Colonic mucosa (tissue), 4 donors: ENCODE measurements at places on chromosomes 16 and 17. TPM values are rescaled to one million over a fixed set of nuclear protein-coding genes. Genes with fewer than 3 reads are reported as not detected.

GRCh38 chr16:86585821-86586611 lies 7.7 kb downstream of the FOXL1 start:
- DNase-seq, result no peak

- no peak for DNase-seq
Measured at GRCh38 chr17:48011405-48012150, 26.0 kb downstream of the COPZ2 start.

The USP43 gene
- total RNA-seq, result 14.2 TPM

DNA sequence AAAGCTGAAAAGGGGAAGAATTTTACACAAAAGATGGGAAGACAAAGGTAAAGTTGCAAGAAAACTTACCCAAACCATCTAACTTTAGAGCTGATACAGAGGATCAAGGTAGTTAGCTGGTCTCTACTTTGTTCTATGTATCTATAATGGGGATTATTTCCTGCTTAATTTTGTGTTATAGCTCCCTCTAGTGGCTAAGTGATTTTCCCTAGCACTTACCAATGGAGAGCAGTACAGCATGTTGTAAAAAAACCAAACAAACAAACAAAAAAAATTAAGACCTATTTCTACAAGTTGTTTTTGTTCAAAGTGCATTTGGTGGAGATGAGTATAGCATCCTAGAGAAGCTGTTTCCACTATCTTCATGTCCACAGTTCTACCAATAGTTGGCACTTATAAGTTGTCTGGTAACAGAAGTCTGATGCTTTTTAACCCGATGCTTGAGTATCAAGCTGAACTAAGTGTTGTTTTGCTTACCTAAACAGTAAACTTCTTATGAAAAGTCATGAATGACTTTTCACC lies 7.5 kb downstream of the SRSF1 start:
- no peak for DNase-seq

- DNase-seq, result peak; percentile 29
Measured at GRCh38 chr17:79842656-79843473, 3.6 kb upstream of the CBX4 start.

DNA sequence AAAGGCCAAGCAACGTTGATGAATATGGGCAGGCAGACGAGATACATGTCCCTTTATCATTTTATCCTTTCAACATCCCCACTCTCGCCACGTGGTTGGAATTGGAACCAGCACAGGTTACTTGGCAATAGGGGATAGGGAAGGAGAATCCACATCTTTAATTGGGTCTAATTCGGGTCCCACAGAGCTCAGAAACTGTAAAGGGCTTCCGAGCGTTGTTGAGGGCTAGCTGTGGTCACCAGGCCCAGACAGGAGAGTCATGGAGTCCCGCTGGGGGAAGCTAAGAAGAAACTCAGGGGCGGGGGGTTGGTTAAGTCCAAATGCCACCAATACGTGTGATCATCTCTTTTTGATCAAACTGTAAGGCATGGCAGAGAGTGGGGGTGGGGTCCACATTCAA lies 271.3 kb upstream of the ZFHX3 start:
- DNase-seq, result no peak

GRCh38 chr17:22703786-22704441 lies 1011.6 kb downstream of the KCNJ18 start:
- DNase-seq, result no peak

DNA sequence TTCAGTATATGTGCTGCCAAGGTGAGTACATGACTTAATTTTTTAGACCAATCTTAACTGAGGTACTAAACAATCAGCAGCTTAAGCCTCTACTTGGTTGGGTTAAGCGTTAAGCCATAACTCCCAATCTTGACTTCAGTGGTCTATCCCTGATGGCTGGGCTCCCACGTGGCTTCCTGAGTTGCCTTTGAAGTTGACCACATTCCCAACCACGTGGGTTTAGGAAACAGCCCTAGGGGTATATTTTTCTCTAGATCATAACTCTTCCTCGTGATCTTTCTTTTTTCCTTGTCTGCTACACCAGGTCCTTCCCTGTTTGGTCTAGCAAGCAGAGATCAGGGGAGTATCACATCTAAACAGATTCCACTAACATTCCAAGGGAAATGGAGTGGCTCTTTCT lies 20.1 kb upstream of the PIRT start:
- DNase-seq, result no peak

DNA sequence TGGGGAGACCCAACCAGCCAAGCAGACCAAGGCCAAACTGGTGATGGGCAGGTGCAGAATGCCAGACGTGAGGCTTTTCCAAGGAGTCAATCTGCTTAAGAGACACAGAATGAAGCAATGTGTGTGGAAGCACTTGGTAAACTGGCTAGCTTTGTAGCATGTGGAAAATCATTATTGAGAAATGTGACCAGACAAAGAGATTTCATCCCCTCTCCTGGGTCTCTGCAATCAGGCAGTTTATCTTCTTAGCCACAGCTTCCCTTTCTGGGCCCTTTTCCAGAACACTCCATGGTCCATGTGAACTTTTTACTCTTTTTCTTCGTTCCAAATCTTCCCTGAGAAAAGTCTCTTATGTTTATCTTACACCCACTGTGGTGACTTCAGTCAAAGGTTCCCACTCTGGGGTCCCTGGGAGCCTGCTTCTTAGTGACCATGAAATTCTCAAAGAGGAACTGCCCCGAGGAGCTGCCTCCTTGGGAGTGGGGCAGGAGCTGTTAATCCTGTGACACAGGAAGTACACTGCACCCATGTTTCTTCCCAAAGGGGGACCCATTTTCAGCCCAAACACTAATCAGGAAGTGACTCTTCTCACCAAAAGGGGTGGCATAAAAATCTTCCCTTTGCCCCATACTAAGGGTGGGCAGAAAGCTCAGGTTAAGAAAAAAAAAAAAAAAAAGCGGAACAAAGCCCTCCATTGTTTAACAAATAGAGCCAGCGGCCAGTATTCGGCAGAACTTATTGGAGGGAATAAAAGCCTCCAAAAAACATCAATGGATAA lies 346.2 kb upstream of the ASIC2 start:
- DNase-seq, result no peak

DNA sequence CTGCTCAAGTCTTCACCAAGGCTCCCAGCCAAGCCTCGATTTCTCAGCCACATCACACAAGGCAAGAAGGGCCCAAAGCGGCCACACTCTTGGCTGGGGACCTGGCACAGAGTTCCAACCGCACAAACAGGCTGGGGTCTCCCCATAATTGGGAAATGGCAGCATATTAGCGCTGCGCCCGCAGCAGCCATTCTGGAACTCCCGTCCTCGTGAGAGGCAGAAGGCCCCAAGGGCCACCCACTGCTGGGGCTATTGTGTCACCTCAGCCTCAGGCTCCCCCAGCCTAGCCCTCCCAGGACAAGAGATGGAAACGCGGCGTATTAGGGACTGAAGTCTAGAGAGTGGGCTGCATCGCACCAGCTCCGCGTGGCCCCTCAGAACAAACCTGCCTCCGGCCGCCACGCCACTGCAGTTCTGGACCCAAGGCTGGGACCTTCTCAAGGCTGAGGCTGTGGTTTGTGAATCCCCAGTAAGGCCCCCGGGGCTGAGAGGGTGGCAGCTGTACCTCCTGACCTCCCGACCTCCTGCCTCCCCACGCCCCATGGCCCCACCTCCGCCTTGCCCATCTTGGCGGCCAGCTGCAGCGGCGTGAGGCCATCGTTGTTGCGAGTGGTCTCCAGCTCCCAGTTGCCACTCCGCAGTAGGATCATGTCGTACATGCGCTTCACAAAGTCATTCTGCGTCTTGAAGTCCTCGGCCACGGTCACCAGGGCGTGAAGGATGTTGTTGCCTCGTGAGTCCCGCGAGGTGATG lies 25.3 kb downstream of the TRPV3 start:
- DNase-seq, result no peak

The GP2 gene
- total RNA-seq, result 31.1 TPM

DNA sequence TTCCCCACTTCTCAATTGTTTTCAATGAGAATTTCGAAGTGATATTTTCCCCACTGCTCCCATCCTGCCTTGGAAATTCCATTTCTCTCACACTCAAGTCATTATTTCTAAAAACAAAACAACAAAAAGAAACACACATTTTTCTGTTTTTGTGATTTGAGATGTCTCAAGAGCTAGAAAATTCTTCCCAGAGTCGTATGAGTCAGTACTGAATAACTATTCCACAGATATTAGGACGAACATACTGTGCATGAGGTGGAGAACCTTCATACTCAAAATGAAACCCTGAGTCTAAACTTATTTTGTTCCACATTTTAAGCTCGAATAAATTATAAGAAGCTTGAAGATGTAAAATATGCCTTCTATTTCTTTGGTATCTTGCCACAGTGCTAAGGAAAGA lies 204.6 kb downstream of the SLC39A11 start:
- DNase-seq, result no peak

DNA sequence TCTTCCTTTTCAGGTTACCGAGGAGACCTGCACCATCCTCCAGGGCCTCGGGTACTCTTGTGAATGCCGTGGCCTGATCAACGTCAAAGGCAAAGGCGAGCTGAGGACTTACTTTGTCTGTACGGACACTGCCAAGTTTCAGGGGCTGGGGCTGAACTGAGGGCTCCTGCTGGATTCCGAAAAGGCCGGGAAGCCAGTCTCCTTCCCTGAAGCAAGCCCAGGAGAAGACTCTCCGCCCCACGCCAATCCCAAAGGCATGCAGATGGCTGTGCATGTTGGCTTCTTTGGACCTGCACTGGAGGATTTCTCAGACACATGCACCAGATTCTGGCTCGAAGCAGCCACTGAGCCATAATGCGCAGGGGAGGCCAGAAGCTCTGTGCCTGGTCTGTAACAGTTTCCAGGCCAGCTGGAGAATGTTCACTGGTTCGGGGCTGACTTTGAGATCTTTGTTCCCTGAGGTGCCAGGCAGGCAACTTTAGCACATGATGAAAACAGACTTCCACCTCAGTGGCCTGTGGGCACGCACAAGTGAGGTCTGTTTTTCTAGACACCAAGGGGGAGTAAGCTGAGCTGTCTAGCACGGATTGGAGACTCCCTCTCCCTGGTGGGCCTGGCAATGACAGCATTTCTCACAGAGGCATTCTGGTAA lies 49.1 kb downstream of the ADCY7 start:
- DNase-seq, result no peak

DNA sequence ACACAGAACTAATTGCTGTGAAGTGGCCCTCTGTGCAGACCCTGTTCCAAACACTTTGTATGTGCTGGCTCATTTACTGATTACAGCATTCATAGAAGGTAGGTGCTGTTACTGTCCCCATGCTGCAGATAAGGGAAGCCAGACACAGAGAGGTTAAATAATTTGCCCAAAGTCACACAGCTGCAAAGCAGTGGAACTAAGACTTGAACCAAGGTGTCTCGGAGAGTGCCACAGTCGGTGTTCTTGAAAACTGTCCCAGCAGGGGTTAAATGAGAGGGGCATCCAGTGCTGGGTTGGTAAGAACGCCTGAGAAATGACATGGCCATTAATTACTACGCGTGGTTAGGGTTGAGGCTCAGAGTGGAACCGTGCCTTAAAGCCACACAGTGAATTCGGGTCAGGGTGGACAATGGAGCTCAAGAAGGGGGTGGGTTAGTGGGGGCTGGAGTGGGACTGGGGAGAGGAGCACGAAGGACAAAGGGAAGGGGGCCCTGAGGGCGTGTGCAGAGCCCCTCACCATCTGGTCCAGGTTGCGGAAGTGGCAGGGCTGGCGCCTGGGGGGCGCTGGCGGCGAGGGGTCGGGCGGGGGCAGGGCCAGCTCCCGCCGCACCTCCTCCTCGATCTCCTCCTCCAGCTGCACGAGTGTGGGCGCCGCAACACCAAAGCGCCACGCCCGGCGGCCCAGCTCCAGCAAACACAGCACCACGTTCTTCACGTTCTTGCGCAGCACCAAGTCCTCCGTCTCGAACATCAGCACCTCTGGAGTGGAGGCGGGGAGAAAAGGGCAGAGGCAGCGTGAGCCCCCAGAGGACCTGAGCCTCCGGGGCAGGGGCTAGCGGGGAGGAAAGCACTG lies 3.3 kb downstream of the GAS2L2 start:
- no peak for DNase-seq

The KLHL36 gene
- 49.7 TPM for total RNA-seq

DNA sequence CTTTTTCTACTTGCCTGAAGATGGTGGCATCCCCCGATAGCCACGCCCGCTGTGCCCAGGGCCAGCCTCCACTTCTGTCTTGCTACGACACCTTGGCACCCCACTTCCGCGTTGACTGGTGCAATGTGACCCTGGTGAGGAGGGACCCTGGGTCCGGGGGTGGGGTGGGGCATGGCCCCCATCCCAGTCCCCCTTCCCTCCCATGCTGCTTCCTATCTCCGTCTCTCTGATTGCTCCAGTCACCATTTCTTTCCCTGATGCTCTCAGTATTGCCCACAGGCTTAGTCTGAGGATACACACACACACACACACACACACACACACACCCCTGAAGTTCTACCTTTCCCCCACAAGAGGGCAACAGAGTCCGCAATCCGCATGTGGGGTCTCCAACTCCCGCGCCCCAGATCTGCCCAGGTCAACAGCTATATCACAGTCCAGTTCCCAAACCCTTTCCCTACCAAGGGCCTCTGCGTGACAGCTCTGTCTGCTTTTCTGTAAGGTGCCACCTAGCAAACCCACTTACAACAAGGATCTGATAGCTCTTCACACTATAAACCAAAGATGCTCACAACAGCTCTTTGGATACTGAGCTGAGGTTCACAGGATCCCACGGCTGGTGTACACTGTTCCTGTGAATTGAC lies 3.4 kb downstream of the SGCA start:
- no peak for DNase-seq

The EPX gene
- total RNA-seq, result not detected

GRCh38 chr16:9499941-9500593 lies 408.6 kb downstream of the HAPSTR1 start:
- DNase-seq, result no peak

DNA sequence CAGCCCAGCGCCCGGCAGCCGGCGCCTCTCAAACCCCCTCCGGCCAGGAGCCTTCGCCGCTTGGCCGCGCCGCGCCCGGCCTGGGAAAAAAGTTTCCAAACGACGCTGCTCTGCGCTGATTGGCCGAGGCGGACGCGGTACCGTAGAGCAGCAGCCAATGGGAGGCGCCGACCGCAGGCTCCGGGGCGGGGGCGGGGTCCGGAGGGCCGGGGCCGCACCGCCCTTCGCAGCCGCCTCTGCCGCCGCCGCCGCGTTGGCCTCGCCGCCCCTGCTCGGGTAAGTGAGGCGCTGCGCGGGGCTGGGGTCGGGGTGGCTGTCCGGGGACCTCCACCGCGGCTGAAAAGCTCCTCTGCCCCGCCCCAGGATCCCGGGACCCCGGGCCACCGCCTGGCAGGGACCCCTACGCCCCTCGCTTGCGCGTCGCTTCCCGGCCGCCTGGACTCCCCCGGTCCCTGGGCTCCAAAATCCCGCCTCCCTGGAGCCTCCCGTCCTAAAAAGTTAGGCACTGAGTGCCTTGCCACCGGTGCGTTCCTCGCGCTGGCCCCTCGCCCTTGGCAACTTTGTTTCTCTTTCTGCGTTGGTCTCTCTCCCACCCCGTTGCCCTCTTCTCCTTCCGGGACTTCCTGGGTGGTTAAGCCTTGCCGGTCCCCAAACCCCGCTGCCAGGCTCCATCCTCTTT lies at the start of gene NDE1:
TSS of gene NDE1 (plus strand) at position 227 of the 679 bp plus-strand sequence. CDS start 14,534 bp downstream, outside the sequence.
- peak; percentile 94 for DNase-seq

DNA sequence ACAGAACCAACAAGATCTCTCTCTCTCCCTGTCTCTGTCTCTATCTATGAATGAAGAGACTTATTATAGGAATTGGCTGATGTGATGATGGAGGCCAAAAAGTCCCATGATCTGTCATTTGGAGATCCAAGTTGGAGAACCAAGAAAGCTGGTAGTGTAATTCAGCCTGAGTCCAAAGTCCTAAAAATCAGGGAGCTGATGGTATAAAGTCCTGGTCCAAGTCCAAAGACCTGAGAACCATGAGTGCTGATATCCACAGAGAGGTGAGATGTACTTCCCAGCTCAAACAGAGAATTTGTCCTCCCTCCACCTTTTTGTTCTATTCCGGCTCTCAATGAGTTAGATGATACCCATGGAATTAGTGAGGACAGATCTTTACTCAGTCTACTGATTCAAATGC lies 15.4 kb upstream of the TMIGD1 start:
- DNase-seq, result no peak

GRCh38 chr17:59331929-59332748 lies 684 bp downstream of the YPEL2 start:
- DNase-seq, result peak; percentile 63
